ENCODE measurements at places on chromosomes 11 and 22.

- DNase-seq: no peak
These were observed 23.1 kb upstream of the TP53I11 start for GRCh38 chr11:44973632-44974401.

- no peak for DNase-seq
These were observed 45.8 kb downstream of the PC start for GRCh38 chr11:66912361-66912760.

DNA sequence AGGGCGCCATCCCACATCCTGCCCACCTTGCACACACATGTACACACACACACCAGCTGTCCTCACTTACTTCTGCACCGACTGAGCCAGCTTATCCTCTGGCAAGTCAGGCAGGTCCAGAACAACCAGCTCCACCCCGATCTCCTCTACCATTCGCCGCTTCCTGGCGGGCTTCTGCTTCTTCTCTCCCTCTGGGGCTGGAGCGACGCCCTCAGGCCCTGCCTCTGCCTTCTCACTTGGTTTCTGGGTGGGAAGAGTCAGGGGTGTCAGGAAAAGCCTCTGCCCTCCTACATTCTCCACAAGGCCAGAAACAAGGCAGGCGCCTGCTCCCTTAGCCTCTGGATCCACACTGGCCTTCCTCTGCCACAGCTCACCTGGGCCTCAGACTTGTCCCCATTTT lies 8.4 kb downstream of the HYOU1 start:
- no peak for DNase-seq

GRCh38 chr11:34798985-34799384 lies 117.2 kb downstream of the APIP start:
- no peak for DNase-seq

GRCh38 chr22:47591016-47591415 lies 828.6 kb downstream of the TBC1D22A start:
- no peak for DNase-seq
